Hematopoietic multipotent progenitor cell treated with erythropoietin and hydrocortisone succinate and interleukin-3 and kit ligand, for 8 days (in vitro differentiated cells): ENCODE measurements at places on chromosomes 16 and 17.

- DNase-seq = no peak
Observed at GRCh38 chr16:50275428-50276325, 9.3 kb downstream of the ADCY7 start.

- DNase-seq = peak; percentile 13
Observed at GRCh38 chr17:55332296-55333041, 67.7 kb downstream of the HLF start.

DNA sequence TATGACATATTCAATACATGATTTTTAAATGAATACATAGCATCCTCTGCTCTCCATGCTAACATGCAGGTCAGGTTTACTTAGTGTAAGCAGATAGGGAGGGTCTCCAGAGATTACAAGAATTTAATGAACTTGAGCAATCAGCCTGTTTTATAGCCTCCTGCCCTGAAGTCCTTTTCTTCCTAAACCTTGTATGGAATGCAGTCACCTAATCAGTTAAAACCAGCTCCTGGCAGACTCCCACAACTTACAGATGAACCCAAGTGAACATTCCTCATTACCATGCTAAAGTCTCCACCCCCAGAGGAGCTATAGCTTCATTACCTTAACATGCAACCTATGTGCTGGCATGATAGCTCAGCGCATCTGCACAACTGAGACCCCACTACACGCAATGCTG is 48.5 kb upstream of the RBBP6 start:
- no peak for DNase-seq

DNA sequence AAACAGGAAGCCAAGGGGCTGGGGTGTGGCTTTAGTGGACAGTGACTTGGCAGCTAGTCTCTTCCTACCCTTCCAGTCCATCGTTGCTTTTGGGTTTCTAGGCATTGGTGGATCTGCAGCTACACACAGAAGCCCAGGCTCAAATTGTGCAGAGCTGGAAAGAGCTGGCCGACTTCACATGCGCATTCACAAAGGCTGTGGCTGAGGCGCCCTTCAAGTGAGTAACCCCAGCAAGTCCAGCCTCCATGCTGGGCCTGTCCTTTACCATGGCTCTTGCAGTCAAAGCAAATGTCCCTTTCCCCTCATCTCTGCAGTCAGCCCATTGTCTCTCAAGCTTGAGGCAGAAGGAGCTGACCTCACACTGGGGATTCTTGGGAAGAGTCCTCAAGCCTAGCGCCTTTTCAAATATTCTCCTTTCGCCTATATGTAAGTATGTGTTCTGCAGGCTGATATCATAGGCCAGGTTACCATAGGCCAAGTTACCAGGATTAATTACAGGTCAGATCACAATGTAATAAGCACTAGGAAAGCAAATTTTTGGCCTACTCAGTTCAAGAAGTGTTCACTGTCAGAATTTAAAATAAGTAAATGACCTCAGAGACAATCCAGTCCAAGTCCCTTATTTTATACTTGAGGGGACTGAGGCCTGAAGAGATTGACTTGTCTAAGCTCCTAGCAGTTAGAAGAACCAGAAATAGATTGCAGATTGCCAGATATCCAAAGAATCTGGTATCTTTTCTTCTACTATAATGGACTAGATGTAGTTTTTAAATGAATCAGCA is 6.5 kb downstream of the EME1 start:
- DNase-seq = no peak

GRCh38 chr16:86884390-86884650 is 306.0 kb downstream of the FOXL1 start:
- DNase-seq = no peak

DNA sequence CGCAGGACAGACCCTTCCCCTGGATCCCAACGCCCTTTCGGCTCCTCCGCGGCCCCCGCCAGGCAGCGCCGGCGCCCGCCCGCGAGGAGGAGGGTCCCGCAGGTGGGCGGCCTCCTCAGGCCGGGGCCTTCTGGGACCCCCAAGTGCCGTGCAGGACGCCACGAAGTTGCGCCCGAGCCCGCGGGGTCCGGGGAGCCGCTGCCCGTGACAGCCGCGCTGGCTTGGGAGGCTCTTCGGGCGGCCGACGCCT is 504 bp downstream of the ERN1 start:
- no peak for DNase-seq

- no peak for DNase-seq
Observed at GRCh38 chr17:67183531-67183930, 61.5 kb downstream of the HELZ start.

DNA sequence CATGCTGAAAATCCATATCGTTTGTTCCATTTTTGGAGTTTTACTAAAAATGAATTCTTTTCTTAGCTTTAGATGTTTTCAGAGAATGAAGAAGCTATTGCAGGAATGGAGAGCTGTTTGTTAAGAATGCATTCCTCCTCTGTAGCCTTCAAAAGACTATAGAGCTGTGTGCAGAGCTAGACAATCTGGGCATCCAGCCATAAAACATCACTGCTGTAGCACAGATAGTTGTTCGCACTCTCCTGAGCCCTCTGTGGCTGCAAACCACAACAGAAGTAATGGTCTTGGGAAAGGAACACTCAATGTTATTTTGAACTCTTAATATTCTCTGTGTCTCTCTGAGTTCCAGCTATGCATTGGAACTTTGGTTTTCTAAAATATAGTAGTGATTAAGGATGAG is 4.9 kb downstream of the TNRC6C start:
- peak; percentile 91 for DNase-seq

DNA sequence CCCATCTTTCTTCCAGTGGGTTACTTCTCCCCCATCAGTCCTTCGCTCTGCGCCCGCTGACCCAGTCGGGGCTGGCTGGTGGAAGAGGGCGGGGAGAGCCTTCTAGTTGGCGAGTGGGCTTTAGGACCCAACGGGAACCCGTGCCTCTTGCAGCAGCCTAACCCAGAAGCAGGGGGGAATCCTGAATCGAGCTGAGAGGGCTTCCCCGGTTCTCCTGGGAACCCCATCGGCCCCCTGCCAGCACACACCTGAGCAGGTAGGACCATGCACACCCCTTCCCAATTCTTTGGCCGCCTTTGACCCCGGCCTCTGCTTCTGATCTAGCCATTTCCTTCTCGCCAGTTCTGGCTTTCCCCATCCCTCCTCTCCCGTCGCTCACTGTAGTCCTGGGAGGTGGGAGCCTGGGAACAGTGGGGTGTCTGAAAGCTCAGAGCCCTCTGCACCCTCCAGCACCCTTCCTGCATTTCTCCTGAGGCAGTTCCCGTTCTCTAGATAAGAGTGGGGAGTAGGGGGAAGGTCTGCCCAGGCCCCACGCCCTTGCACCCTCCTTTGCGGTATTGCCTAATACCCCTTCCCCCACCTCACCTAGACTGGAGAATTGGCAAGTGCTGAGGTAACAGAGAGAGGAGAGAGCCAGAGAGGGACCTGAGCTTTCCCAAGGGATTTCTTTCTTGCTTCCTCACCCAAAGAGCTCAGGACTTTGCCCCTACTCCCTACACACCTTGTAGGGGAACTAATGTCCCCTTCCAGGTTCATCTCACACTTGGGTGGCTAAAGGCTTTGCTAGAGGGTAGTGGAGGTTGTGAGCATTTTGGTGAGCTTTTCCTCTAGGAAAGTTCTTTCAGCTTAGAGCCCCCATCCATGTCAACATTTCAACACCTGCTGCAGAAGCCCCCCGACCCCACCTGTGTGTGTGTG is at the start of gene RARA:
TSS of gene RARA (plus strand) at position 150 of the 918 bp plus-strand sequence. CDS start 22,039 bp downstream, outside the sequence.
- DNase-seq = peak; percentile 29

DNA sequence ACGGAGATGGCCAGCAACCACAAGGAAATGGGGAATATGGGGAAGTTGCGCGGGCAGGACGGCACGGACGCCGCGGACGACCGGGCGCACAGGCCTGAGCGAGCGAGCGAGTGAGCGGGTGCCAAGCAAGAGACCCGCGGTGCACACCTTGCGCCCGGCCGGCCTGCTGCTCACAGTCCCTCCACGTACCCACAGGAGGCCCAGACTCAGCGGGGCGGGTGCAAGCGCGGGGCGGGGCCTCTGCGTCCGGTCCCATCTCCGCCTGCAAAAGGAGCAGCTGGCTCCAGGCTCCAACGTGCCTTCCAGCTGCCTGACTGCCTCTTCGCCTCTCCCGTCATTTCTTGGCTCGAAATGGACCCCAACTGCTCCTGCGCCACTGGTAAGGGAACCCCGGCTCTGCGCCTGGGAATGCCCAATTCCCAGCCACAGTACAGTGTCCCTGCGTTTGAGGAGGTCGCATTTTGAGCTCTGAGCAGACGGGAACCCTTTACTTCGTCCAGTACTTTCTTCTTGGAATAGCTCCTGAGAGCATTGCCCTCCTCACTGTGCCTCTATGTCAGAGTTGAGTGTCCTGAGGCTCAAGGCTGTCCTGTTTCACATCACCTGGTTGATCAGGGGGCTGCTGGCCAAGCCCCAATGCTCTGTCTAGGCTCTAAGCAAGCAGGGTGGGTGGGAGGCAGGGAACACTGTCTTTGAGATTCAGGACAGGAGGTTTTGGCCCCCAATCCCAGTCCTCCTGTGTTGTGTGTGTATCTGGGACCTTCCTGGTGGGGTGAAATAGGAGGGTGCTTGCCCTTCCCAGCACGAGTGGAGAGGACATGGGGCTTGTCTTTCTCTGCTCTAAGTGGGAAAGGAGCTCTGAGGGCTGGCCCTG is 8.1 kb upstream of the MT1E start:
- no peak for DNase-seq

- DNase-seq = peak; percentile 65
Observed at GRCh38 chr17:78124081-78124835, 4.3 kb downstream of the TMC6 start.

DNA sequence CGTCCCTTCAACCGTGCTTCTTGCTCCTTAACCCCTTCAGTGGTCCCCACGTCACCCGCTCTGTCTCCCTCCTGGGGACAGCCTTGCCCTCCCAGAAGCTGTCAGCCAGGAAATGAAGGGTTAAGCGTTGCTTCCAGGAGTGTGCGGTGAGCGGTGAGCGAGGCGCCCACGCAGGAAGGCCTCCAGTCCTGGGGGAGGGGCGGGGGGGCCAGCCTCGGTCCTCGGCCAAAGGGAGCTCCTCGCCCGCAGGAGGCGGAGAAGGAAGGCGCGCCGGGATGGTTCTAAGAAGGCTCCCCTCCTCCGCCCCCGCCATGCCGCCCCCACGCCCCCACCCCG is 2.3 kb downstream of the RBFOX3 start:
- no peak for DNase-seq

DNA sequence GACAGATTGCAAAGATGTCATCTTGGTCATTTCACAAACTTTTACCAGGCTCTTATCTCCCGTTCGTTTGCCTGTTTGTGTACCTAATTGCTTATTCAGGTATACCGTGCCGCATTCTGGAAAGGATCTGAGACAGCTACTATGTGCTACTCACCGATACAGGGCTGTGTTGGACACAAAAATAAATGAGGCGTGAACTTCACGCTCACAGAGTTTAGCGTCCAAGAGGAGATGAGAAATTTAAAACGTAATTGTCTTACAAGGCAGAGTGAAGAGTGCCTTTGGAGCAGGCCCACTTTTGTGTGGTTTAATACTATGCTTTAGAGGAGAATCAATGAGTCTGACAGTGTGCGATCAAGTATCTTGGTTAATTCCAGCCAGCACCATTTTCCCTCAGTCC is 26.7 kb downstream of the MAF start:
- no peak for DNase-seq

GRCh38 chr17:2850991-2851390 is 54.8 kb downstream of the RAP1GAP2 start:
- no peak for DNase-seq

DNA sequence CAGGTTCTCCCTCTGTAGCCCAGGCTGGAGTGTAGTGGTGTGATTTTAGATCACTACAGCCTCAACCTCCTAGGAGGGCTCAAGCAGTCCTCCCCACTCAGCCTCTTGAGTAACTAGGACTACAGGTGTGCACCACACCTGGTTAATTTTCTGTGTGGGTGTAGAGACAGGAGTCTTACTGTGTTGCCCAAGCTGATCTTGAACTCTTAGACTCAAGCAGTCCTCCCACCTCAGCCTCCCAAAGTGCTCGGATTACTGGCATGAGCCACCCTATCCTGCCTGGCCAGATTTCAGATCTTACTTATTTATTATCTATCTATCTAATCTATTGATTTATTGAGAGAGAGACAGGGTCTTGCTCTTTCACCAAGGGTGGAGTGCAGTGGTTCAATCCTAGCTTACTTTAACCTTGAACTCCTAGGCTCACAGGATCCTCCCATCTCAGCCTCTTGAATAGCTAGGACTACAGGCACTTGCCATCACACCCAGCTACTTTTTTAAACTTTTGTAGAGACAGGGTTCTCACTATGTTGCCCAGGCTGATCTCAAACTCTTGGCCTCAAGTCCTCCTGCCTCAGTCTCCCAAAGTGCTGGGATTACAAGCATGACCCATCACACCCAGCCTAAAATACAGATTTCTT is 61.8 kb downstream of the TUBD1 start:
- no peak for DNase-seq

DNA sequence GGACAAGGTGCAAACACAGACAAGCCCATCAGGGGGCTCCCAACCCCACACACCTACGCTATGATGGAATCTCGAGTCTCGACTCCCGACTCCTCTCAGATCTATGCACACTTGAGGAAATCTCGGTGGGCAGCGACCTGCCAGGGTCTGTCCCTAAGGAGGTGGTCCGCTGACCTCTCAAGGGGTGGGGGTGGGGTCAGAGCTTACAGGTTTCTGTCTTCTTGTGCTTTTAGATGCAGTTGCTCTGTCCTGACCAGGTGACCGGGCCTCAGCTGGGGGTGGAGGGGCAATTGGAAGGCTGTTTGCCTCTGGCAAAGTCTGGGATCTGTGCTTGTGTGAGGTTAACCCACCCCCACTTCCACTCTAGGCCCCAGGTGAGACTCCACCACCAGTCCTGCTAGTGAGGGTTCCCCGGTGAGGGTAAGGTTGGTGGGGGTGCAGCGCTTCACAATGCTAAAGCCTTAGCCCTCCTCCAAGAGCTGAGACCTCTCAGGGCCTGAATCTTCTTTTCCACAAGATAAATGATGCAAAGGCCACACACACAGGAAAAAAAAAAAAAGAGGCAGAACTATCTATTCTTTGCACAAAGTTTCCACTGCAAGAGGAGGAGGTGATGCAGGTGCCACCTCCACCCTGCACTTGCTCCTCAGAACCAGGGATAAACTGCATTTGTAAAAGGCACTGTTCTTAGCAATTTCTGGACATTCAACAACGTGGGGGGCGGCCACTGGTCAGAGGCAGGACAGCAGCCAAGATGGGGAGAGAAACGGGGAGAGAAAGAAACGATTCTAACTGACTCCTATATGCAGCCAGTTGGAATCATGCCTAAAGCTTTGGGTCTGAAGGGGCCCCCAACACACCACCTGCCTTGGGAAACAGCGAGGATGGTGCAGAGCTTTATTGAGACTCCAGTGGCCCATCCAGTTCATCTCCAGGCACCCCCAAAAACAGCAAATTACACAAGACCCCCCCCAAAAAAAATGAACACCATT is 4.1 kb downstream of the CISD3 start:
- no peak for DNase-seq
